Lung microvascular endothelial cell (primary cell): ENCODE measurements at places on chromosomes 2 and 18. TPM values are rescaled to one million over a fixed set of nuclear protein-coding genes. Genes with fewer than 3 reads are reported as not detected.

Gene PJVK
- total RNA-seq, result 0.20 and 0.44 TPM in 2 replicates

Gene SPHKAP
- total RNA-seq, result not detected in 2 replicates

Gene DCDC2C
- not detected in 2 replicates for total RNA-seq

Gene C2orf74
- 8.1 and 12.3 TPM in 2 replicates for total RNA-seq

DNA sequence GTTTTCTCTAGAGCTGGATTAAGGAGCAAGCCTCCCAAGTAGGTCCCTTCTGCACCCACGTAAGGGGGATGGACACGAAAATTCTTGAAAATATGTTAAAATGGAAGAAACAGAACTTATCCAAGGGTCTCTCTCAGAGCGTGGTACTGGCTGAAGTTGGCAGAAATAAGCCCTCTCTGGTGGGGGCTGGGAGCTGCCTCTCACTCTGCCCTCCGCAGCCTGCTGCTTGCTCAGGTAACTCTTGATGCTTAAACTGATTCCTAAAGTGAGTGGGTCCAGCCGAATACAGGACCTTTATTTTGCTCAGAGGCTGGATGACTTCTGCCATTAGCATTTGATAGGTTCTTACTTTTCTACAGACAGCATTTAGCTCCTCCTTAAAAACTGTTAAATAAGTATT lies 78.1 kb downstream of the SPHKAP start:
- DNase-seq, result no peak

DNA sequence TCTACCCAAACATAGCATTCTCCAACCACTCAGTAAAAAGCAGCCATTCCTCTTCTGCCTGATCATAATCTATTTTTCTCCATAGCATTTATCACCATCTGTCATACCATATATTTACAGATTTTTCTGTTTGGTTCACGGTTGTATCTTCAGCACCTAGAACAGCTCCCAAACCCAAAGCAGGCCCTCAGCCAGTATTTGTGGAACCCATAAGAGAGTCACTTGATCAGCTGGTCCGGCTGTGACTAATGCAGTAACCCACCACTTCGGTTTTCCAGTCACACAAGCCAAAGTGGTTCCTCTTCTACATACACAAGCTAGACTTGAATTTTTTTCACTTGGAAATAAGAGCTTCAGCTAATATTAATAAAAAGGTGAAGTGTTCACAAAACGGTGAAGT lies 511.6 kb upstream of the CELF4 start:
- no peak for DNase-seq

DNA sequence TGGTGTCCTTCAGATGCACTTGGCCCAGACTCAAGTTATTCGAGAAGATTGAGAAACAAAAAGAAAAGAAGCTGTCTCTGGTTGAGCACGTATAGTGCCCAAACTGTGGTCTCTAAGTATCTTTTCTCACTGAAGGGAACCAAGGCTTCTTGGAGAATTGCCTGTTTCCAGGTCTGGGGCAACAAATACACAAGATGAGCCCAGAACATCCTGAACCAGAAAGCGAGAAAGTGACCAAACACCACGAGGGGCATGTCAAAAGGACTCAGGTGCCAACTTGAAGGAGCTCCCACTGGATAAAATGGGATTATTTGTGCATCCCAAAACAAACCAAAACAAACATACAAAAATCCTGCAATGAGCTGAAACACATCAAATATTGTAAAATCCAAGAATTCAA lies 13.6 kb upstream of the ATOH8 start:
- no peak for DNase-seq

DNA sequence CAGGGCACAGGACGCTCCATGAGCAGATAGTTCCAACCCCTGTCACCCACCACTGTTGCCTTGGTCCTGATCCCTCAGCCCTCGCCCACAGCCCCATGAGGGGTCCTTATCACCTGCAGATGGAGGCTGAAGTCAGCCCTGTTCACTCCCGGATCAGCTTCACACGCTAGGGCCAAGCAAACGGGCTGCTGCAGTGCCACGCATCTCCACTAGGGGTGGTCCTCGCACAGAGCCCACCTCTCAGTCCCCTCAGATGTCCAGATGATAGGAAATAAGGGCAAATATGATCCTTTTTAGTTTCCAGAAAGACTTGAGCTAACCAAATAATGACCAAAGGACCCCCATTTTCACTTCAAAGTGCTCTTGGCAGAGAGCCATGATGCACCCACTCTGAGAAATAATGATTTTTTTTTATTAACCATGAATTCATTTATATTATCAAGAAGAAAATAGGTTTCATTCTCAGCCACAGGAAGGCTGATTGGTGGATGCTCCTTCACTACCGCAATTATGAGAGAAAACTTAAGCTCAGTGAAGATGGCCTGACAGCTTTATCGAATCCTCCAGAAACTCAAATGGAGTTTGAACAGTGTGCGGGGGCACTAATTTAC lies 71.9 kb upstream of the KLHL29 start:
- DNase-seq, result peak; percentile 31

GRCh38 chr2:241904011-241904718 lies 34.6 kb downstream of the RTP5 start:
- DNase-seq, result no peak

GRCh38 chr2:150222379-150222778 lies 265.1 kb downstream of the RND3 start:
- DNase-seq, result no peak

GRCh38 chr2:100233061-100233460 lies 89.2 kb downstream of the LONRF2 start:
- DNase-seq, result no peak
